Omental fat pad (tissue), 4 donors: ENCODE measurements at places on chromosomes 3 and 15.
A peak's percentile ranks its signal among the peaks of the same experiment; 100 is the strongest.

DNA sequence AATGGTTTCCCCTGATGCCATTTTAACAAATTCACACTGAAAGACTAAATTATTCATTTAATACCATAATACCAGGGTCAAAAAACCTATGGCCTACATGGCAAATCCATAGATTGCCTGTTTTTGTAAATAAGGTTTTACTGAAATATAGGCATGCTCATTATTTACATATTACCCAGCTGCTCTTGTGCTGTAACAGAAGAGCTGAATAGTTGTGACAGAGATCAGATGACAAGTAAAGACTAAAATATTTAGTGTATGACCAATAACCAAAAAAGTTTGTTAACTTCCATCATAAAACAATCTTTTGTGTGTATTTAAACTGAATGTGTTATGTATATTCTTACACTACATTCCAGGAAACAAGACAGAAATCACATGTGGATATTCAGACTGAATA lies 60.2 kb downstream of the DENND4A start:
- DNase-seq, result no peak

DNA sequence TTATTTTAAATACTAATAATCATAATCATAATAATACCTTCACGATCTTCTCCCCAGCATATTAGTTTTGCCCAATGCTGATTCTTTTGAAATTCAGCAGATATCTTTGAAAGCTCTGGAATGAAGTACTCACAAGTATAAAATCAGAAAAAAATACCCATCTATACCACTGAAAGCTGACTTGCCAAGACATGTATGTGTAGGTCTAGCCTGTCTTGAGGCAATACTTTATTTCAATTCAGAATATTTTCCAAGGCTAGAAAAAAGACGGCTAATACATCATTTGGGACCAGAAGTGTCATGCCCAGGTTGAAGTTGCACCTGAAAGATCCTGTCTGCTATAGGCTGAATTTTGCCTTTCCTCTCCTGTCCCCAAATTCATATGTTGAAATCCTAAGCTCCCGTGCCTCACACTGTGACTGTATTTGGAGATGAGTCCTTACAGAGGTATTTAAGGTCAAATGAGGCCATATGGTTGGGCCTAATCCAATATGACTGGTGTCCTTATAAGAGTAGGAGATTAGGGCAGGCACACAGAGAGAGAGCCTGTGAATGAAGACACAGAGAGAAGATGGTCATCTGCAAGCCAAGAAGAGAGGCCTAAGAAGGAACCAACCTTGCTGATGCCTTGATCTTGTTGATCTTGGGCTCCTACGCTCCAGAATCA lies 255.9 kb upstream of the CMC1 start:
- no peak for DNase-seq

DNA sequence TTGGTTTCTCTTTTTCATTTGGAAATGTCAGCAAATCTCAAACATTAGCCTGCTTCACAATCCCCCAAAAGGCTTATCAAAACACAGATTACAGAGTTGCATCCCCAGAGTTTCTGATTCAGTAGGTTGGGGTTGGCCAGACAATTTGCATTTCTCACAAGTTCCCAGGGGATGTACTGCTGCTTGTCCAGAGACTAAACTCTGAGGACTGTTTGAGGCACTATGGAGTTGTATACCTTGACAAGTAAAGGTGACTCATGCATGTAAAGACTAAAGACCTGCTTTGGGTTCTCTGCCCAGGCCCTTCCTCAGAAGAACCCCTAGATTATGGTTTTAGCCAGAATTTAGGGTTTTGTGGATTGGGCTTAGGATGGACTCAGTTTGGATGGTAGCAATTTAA lies 151.1 kb upstream of the ARHGEF26 start:
- no peak for DNase-seq

DNA sequence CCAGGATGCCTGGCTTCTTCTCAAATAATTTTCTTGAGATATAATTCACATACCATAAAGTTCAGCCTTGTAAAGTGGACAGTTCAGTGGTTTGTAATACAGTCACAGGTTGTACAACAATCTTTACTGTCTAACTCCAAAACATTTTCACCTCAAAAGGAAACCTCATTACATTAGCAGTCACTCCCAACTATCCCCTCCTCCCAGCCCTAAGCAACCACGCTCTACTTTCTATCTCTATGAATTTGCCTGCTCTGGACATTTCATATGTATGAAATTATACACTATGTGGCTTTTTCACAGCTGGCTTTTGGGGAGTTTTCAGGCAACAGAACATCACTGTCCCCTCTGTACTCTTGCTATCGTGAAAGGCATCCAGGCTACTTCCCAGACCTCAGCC lies 17.5 kb downstream of the TGM5 start:
- no peak for DNase-seq

DNA sequence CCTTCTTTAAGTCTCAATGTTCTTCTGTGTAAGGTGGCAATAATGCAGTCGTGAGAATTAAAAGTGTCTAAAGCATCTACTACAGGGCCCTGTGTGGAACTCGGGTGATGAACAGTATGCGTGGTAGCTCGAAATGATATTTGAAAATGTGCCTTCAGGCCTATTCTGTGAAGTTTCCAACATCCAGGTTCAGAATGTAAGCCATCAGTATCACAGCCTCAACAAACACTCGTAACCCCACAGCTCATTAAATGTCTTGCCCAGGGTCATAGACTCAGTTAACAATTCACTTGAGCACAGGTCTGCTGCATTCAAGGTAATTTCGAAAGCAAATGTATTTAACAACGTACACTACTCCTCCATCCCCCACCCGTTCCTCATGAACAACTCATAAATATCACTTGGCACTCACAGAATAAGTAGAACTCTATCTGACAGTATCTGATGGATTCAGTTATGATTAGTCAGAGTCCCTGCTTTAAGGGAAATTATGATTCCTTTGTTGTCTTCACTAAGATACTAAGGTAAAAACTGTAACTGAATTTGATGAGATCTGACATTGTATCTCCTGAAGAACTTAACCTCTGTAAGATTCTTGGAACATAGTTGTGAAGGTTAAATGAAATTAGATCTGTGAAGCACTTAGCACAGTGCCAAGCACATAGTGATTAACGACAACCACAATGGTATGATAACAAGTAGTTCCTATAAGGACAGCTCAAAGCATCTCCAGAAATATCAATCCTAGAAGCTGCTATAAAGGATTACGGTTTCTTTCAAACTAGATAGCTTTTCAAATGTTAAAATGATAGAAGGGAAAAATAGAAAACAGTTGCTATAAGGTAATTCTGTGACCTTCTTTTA lies 642.3 kb downstream of the TBL1XR1 start:
- DNase-seq, result no peak

- no peak for DNase-seq
Observed at GRCh38 chr15:80929689-80930088, 59.9 kb downstream of the MESD start.

DNA sequence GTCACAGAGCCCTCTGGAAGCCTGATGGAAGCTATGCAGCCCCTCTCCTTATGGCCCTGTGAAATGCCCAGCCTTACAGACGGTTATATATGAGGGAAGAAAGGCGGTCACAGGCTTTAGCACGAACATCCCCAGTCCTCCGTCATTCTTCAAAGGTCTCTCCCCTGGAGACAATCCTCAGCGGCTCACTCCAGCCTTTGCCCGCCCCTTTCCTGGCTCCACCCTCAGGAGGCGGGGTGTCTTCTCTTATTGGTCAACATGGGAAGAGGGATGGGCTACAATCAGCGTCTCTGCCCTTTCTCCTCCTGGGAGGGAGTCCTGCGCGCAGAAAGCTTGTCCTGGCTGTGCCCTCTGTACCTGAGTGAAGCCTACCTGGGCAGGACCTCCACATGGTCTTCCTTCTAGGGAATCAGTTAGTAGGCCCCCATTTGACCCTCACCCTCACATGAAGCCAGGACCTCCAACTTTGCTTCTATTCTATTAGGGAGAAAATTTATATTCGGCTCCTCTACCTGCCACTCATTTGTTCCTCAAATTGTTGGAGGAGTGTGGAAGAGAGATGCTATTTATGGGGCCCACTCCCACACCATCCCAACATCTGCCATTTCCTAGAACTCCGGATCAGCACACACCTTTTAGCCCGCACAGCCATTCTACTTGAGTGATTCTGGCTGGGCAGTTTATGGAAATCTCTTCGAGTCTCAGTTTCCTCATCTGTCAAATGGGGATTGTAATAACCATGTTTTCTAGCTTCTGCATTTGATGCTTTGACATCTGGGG lies 112.9 kb upstream of the SLC6A11 start:
- no peak for DNase-seq

DNA sequence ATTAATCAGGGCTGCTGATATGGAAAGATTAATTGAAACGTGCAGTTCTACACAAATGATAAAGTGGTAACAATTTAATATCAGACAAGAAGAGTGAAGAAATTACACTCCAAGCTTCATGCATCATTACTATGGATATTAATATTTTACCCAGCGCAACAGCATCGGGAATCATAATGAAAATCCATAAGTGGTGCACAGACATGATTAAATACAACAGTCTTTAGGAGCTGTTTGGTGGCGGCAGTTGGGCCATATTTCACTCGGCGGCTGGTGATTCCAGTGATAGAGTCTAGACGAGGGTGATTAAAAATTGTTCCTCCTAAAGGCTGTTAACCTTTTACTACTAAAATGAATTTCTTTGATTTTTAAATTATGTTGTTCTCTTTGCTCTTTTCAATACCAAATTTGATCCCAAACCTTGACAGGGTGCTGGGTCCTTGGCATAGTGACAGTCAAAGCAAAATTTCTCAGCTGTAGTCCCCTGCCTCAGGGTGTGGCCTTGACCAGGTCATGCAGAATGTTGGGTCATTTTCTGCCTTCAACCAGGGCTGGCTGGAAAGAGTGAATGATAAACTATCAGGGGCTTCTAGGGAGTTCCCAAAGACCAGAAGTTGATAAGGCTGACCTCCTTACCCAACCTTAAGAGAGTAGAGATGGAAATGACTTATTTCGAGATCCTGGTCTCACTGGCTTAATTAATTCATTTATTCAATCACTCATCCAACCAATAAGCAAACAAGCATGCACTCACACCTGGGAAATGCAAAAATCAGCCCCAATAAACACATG lies 392.0 kb downstream of the IL20RB start:
- DNase-seq, result no peak

DNA sequence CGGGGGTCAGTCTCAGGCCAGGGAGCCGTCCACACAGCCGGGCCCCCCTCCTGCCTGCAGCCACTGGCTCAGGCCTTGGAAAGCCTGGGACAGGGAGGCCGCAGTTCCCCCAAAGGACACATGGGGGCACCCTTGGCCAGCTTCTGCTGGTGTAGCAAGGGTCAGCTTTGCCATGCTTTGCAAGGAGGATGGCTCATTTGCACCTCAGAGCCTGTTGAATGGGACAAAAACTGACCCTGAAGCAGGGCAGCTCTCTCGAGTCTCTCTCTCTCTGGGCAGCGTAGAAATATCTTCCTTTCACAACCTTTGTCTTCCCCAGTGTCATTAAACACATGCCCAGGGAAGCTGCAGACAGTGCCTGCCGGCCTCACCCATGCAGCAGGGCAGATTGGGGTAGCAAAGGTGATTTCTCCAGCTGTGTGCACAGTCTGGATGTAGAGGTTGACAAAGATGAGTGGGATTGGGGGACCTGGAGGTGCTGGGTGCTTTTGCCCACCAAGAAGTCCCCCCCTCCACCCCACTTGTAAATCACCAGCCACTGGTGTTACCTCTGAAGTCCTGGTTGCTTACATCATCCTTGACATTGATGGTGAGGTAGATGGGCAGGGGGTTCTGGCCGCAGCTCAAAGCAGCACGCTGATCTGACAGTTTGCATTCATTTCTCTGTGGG lies 17.4 kb upstream of the EHD4 start:
- DNase-seq, result peak; percentile 78

DNA sequence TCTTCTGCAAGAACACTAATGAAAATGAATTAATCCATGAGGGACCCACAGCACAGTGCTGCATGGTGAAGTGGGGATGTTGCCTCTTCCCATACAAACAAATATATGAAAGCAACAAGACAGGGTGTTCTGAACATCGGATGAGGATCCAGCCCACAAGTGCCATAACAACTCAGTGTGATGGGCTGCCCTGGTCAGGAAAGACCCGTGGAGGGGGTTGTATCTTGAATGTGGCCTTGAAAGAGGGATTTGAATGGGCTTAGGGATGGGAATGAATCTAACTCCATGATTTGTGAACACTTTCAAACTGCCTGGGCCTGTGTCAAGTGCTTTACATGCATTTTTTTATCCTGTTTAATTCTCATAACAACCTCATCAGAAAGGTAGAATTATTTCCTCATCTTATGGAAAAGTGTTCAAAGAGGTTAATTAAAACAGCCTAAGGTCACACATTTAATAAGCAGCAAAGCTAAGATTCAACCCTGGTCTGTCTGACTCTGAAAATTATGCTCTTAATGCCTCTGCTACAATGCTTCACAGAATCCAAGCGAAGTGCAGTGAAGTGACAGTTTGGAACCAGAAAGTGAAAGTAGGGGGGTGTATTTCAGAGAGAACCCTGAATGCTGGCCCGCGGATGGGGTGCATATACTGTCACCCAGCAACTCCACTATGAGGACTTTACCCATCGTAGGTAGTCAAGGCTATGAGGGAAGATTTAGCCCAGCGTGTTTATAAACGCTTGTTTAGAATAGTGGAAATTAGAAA lies 65.6 kb upstream of the HEG1 start:
- DNase-seq, result no peak

DNA sequence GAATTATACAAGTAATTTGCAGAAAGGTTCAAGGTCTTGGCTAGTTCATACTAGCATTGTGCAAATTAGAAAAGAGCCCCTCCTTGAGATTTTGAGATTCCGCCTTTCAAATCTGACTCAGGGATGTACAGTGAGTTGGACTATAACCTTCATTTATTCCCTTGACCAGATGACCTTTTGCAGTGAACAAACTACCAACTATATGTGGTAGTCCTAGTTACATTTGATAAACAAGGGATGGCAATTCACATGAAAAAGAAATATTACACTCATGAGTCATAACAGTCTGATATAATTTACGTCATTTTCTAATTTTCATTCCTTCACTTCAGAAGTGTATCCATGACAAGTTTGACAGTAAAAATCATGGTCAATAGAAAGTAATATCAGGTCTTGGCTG lies 860.4 kb downstream of the ROBO1 start:
- no peak for DNase-seq
